ENCODE measurements at places on chromosomes 1 and 21. TPM values are rescaled to one million over a fixed set of nuclear protein-coding genes. Genes with fewer than 3 reads are reported as not detected.

DNA sequence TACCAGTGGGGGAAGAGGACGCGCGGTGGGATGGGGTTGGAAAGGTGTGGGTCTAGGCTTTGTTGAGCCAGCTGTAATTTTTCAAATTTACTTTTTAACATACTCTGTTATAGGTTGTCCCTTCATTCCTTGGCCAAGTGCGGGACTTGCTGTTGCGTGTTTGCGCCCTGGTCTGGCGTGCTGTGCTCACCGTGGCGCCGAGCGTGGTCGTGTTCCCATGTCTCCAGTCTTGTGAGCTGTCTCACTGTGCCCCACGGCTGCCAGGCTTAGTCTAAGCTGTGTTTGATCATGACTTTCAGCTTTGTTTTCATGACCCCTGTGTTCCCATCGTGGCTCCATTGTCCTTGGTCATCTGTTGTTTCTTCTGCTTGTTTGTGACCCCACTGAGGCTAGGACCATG lies 26.0 kb downstream of the TRAPPC10 start:
- H3K27me3 ChIP-seq, result no peaks in the 10 kb centered on the region
- H3K4me3 ChIP-seq, result no peak overlapping the region
- no peaks in the 10 kb centered on the region for H3K4me1 ChIP-seq
- DNase-seq, result no peak
- no peak overlapping the region for H3K27ac ChIP-seq
- H3K36me3 ChIP-seq, result peaks cover 32% of the 10 kb centered on the region

DNA sequence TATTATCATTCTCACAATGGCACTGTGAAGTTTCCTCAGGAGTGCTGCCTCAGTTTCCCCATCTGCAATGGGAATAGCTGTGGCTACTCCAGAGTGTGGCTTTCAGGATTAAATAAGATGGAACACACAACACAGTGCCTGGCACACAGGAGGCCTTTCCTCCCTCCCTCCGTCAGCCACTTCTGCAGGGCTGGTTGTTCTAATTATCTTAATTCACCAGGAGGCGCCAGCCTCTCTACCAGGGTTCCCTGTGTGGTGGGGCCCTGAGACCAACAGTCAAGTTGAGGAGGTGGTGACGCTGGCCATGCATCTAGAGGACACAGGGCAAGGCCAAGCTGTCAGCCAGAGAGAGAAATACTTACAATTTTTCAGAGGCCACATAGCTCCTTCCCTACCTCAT lies 6.3 kb upstream of the FOXO6 start:
- no peaks in the 10 kb centered on the region for H3K4me1 ChIP-seq
- no peak for DNase-seq
- no peak overlapping the region for H3K27ac ChIP-seq
- no peaks in the 10 kb centered on the region for H3K27me3 ChIP-seq

GRCh38 chr1:69157046-69157756 lies 410.5 kb upstream of the LRRC7 start:
- H3K36me3 ChIP-seq, result no peaks in the 10 kb centered on the region
- no peak for DNase-seq
- H3K4me1 ChIP-seq, result no peaks in the 10 kb centered on the region
- H3K27ac ChIP-seq, result no peak overlapping the region
- H3K4me3 ChIP-seq, result no peak overlapping the region

DNA sequence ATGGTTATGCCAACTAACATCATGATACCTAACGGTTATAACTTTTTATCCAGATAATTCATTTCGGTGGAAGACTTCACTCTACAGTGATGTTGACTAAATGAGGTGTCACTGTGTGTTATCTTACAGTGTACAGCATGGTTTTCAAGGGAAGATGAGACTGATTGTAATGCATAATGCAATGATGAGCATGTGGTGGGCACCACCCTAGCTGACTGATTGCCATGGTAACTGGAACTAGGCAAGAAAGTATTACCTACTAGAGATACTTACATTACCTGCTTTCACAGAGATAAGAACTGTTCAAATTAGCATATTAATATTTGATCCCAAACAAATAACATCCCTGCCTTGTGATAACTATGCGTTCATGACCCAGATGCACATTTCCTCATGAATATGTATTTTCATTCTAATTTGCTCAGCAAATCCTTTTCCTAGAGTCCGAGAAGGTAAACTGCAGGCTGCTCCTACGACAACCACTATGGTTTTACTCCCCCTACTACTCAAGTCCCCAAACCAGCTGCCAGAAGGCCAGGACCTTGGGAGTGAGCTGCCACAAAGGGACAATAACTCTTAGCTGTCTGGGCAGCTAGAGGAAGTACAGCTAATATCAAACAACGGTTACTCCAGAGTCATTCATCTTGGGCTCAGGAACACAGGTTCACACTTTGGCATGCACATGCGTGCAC lies 29.2 kb downstream of the TRABD2B start:
- no peak for DNase-seq
- H3K27ac ChIP-seq, result no peak overlapping the region
- no peaks in the 10 kb centered on the region for H3K27me3 ChIP-seq
- H3K4me3 ChIP-seq, result no peak overlapping the region
- H3K4me1 ChIP-seq, result peaks cover 18% of the 10 kb centered on the region

- no peaks in the 10 kb centered on the region for H3K4me1 ChIP-seq
- DNase-seq, result no peak
- H3K36me3 ChIP-seq, result no peaks in the 10 kb centered on the region
- H3K27ac ChIP-seq, result no peak overlapping the region
- H3K27me3 ChIP-seq, result no peaks in the 10 kb centered on the region
- H3K4me3 ChIP-seq, result no peak overlapping the region
Observed at GRCh38 chr1:172766462-172766861, 107.6 kb downstream of the FASLG start.

DNA sequence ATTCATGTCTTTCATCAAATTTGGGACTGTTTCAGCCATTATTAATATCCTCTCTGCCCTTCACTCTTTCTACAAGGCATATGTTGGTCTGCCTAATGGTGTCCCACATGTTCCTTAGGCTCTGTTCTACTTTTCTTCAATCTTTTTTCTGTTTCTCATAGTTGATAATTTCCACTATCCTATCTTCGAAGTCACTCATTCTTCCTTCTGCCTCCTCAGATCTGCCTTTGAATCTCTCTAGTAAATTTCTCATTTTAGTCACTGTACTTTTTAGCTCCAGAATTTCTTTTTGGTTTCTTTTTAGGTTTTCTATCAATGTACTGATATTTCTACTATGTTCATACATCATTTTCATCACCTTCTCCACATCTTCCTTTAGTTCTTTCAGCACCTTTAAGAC lies 20.0 kb upstream of the NIBAN1 start:
- no peaks in the 10 kb centered on the region for H3K27me3 ChIP-seq
- DNase-seq, result no peak
- no peak overlapping the region for H3K27ac ChIP-seq
- no peak overlapping the region for H3K4me3 ChIP-seq
- H3K4me1 ChIP-seq, result no peaks in the 10 kb centered on the region

GRCh38 chr1:204343247-204343646 lies 16.5 kb downstream of the PLEKHA6 start:
- H3K36me3 ChIP-seq, result no peaks in the 10 kb centered on the region
- peaks cover 23% of the 10 kb centered on the region for H3K4me1 ChIP-seq
- H3K27me3 ChIP-seq, result peaks cover 5% of the 10 kb centered on the region
- no peak overlapping the region for H3K4me3 ChIP-seq
- no peak for DNase-seq
- H3K27ac ChIP-seq, result no peak overlapping the region

GRCh38 chr1:47941609-47942239 lies 55.5 kb downstream of the TRABD2B start:
- no peak overlapping the region for H3K27ac ChIP-seq
- H3K27me3 ChIP-seq, result no peaks in the 10 kb centered on the region
- no peaks in the 10 kb centered on the region for H3K36me3 ChIP-seq
- H3K4me1 ChIP-seq, result no peaks in the 10 kb centered on the region
- no peak overlapping the region for H3K4me3 ChIP-seq
- DNase-seq, result no peak

GRCh38 chr1:65459397-65459768 lies 38.9 kb downstream of the LEPR start:
- H3K4me1 ChIP-seq, result no peaks in the 10 kb centered on the region
- no peak overlapping the region for H3K27ac ChIP-seq
- no peaks in the 10 kb centered on the region for H3K27me3 ChIP-seq
- H3K4me3 ChIP-seq, result no peak overlapping the region

- H3K4me1 ChIP-seq, result no peaks in the 10 kb centered on the region
- no peak overlapping the region for H3K4me3 ChIP-seq
- peak; percentile 79 for DNase-seq
- H3K27ac ChIP-seq, result no peak overlapping the region
- no peaks in the 10 kb centered on the region for H3K27me3 ChIP-seq
Observed at GRCh38 chr1:236168716-236169429, 26.5 kb downstream of the GPR137B start.

GRCh38 chr1:210736713-210737112 lies 397.2 kb downstream of the KCNH1 start:
- no peaks in the 10 kb centered on the region for H3K4me1 ChIP-seq
- H3K4me3 ChIP-seq, result no peak overlapping the region
- H3K36me3 ChIP-seq, result no peaks in the 10 kb centered on the region
- no peak for DNase-seq
- no peak overlapping the region for H3K27ac ChIP-seq

DNA sequence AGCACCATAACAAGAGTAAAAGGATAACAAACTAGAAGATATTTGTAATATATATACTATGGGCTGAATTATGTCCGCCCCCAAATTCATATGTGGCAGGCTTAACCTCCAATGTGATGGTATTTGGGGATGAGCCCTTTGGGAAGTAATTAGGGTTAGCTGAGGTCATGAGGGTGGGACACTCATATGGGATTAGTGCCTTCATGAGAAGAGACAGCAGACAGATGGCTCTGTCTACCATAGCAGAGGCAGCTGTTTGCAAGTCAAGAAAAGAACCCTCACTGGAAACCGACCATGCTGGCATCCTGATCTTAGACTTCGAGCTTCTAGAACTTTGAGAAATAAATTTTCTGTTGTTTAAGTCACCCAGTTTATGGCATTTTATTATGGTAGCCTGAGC lies 303.6 kb downstream of the LMO4 start:
- H3K27me3 ChIP-seq, result no peaks in the 10 kb centered on the region
- H3K4me1 ChIP-seq, result no peaks in the 10 kb centered on the region
- H3K36me3 ChIP-seq, result no peaks in the 10 kb centered on the region

DNA sequence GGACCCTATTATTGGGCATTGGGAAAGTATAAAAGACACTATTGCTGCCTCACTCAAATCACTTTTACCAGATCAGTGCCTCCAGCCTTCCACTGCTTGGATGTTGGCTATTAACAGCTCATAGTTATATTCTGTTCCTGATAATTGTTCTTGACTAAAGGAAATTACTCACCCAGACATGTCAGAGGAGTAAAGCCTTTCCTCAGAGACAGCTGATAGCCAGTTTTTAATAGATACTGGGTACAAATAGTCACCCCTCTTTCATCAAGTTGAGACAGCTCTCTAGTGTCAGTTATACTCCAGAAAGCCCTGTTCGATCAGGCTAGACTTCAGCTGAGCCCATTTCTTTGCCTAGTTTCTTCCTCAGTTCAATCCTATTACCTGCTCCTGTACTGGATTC lies 876.1 kb upstream of the B3GALT2 start:
- no peak overlapping the region for H3K27ac ChIP-seq
- no peak overlapping the region for H3K4me3 ChIP-seq
- no peaks in the 10 kb centered on the region for H3K27me3 ChIP-seq

DNA sequence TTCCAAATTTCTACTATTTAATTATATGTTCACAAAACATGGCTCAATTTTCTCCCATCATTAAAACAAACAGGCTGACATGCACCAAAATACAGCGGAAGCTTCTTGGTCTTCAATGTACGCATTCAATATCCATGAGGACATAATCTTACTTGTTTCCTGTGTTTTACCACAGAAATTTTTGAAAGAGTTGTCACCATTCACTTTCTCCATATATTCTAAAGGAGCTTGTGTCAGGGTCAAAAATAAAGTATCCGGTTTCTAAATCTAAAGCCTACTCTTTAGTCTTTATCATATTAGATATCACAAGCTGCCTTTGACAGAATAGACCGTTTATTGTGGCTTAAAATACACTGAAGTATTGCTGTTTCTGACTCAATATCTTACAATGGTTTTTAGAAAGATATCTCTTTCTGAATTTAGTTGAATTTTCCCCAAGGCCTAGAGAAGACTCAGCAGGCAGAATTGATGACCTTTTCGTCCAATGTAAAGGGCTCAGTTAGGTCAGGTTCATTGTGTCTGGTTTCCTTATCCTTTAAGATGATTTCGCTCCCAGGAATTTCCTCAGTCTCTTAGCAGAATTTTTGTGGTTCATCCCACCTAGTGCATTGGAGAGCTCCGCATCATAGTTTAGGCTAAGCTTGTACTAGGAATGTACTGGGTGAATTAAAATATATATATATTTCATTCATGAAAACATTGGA lies 717.2 kb downstream of the NCAM2 start:
- DNase-seq, result no peak
- no peaks in the 10 kb centered on the region for H3K4me1 ChIP-seq
- H3K27me3 ChIP-seq, result no peaks in the 10 kb centered on the region
- H3K4me3 ChIP-seq, result no peak overlapping the region
- no peaks in the 10 kb centered on the region for H3K36me3 ChIP-seq

DNA sequence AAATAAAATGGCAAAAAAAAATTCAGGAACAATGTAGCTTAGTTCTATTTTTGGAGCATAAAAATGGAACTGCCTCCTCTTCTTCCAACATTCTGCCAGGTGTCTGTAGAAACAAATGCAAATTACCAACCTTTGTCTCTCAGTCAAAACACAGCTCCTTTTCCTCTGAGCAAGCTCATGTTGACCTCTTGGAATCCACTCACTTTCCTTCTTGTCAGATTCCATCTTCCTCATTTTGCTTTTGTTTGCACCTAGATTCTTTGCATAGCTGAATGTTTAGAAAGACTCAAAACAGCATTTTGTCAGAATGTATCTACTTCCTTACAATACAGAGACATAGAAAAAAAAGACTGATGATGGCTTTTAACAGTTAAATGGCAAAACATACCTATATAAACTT lies 178.2 kb downstream of the ADGRL2 start:
- H3K27ac ChIP-seq, result no peak overlapping the region

DNA sequence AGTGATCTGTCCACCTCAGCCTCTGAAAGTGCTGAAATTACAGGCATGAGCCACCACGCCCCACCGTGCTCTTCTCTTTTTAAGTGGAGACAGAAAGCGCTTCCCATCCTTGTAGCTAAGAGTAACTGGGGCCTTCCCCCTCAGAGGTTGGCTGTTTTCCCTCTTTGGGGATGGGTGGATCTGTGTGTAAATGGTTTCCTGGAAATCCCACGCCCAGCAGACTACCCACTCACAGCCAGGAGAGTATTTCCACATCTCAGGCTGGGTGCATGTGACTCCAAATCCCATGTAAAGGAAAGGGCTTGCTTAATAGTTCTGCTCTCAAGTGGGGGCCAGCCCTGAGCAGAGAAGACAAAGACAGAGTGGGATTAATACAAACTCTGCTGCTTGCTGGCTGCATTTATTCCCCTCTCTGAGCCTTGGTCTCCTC lies 19.6 kb upstream of the TCEA3 start:
- no peaks in the 10 kb centered on the region for H3K36me3 ChIP-seq
- H3K27me3 ChIP-seq, result no peaks in the 10 kb centered on the region
- H3K4me1 ChIP-seq, result no peaks in the 10 kb centered on the region
- no peak overlapping the region for H3K4me3 ChIP-seq

GRCh38 chr1:19872190-19872589 lies 10.0 kb upstream of the OTUD3 start:
- H3K36me3 ChIP-seq, result no peaks in the 10 kb centered on the region
- DNase-seq, result no peak
- H3K27ac ChIP-seq, result no peak overlapping the region

Gene UTP11
- 54.8 TPM for total RNA-seq

Gene HPCAL4
- 0.83 TPM for total RNA-seq

Gene TMPRSS15
- total RNA-seq, result not detected

Gene MSH4
- total RNA-seq, result 0.71 TPM

Gene OR2L3
- total RNA-seq, result 0.27 TPM

Gene AMIGO1
- total RNA-seq, result 6.4 TPM

Gene ZBTB48
- 14.9 TPM for total RNA-seq

Gene MTFR1L
- total RNA-seq, result 150 TPM

Measured in sigmoid colon (tissue), 7 donors.